ENCODE measurements at places on chromosomes 1 and 21.

GRCh38 chr21:33396951-33397350, 6.3 kb upstream of the IFNGR2 start:
- DNase-seq, result no peak

DNA sequence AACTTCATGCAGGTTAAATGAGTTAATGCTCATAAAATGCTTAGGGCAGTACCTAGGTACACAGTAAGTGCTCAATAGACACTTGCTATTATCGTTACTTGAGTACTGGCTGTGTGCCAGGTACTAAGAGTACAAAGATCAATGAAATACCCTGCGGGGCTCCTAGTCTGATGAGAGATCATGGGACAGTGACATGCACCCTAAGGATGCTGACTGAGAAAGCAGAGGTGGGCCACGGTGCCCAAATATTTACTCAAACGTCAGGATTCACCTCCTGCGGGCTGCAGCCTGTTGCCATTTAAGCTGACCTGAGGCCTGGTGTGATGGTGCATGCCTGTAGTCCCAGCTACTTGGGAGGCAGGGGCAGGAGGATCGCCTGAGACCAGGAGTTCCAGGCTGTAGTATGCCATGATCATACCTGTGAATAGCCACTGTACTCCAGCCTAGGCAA, 19.8 kb upstream of the LUZP1 start:
- DNase-seq, result no peak

- no peak for DNase-seq
Observed at GRCh38 chr1:154786804-154787570, 83.1 kb downstream of the KCNN3 start.

DNA sequence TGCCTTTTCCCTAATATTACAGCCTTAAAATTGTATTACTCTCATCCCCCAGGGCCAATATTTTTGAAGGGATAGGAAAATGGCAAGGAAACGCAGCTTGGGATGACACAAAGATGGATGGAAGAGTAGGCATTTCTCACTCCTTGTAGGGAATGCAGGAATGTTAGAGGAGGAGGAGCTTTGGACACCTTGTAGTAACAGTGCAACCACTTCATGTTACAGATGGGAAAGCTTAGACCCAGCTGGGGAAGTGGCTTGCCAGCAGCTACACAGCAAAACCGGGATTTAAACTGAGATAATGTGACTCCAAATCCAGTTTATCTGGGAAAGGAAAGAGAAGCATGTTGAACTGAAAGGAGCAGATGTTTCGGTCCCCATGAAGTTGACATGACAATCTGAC, 473.7 kb upstream of the DAB1 start:
- no peak for DNase-seq

DNA sequence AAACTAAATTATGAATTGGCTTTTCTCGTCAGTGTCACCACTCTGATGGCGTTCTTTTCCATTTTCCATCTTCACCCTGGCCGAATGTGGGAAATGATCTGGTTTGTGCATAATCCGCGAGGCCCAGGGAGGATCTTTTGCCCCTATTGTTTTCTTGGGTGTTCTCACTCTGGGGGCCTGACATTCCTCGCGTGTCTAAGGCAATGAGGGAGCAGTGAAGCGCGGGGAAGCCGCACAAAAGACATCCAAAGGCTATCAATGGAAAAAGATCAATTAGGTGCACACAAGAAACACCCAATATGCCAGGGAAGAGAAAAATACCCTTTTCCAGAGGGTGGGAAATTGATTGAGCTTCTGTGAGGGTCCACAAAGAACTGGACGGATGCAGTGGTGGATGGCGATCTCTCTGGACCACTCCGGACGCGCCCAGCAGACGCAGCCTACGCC, 941 bp upstream of the C1orf21 start:
- no peak for DNase-seq

GRCh38 chr1:37676281-37677142, 15.8 kb upstream of the CDCA8 start:
- DNase-seq, result no peak

DNA sequence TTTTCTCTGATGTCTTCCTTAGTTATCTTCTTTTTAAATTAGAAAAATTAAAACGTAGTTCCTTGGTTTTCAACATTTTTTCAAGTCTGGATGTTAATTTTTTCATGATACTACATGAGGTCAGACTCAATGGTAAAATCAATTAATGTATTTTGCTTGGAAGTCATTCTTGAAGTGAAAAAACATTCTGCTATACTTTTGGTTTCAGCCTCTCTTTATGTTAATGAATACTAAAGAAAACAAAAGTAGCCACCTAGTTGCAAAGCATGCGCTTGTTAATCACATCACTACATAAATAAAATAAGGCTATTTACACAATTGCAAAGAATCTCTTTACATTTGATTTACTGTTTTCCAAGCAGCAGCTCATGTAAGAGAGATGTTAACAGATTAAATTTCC, 170.4 kb downstream of the LIPI start:
- DNase-seq, result no peak

- DNase-seq, result no peak
Observed at GRCh38 chr1:235734335-235734734, 84.8 kb upstream of the GNG4 start.

DNA sequence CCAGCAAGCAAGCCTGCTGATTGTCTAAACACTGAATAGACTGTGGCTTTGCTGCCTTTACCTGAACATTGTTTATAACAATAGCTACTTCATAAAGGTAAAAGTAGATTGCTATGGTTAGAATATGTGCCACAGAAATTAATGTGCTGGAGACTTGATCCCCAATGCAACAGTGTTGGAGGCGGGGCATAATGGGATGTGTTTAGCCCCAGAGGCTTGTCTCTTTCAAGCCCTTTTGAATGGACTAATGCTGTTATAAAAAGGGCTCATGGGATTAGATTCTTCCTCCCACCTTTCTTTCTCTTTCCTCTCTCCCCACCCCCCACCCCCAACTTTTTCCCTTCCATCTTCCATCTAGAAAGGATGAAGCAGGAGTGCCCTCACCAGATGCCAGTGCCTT, 80.2 kb upstream of the PPP2R5A start:
- DNase-seq, result no peak

GRCh38 chr1:48889082-48889481, 112.4 kb upstream of the BEND5 start:
- no peak for DNase-seq
